ENCODE measurements at places on chromosomes 5 and 9.
A peak's percentile ranks its signal among the peaks of the same experiment; 100 is the strongest.

DNA sequence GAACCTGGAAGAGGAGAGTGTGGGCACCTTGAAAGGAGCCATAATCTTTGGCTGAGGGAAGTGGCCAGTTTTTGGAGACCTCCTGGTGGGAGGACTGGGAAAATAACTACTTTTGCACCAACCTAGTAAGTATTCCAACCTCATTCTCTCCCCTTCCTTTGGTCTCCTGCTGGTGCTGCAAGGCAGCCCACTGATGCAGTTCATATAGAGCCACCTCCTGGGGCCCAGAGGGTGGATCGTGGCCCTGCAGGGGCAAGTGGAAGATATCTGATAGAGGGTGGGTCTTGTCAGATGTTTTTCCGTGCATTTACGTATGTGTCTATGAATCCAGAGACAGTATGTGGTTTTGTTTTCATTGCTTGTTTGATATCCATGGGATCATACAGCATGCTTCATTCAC lies 172.8 kb upstream of the PITX1 start:
- DNase-seq = no peak

DNA sequence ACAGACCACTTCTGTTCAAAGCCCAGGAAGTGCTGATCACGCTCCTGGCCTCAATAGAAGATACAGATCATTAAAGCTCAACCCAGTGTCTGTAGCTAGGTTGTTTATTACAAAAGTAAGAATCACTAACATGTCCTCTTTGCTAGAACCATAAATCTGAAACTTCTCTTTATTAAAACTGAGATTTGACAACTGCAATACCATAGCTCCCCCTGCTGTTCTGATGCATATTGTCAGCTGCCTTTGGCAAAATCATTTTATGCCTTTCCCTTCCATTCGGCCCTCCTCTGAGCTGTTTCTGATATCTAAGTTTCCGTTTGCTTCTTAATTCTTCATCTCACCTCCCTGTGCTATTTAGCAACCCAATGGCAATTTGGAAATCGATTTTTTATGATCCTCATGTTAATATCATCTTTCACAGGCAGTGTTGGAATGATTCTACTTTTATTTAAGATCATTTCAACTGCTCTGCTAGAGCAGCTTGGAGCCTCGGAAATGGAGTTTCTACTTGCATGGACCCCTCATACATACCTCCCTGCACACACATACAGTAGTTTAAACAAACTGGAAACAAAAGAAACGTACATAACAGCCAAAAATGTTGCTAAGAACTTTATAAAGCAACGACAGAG lies 998.8 kb downstream of the MAT2B start:
- DNase-seq = peak; percentile 81

GRCh38 chr5:158737536-158738027 lies 362.1 kb downstream of the EBF1 start:
- no peak for DNase-seq

- DNase-seq = no peak
Measured at GRCh38 chr5:132629230-132629944, 28.6 kb upstream of the IL13 start.

GRCh38 chr9:72052122-72052521 lies 8.3 kb downstream of the C9orf57 start:
- DNase-seq = no peak

DNA sequence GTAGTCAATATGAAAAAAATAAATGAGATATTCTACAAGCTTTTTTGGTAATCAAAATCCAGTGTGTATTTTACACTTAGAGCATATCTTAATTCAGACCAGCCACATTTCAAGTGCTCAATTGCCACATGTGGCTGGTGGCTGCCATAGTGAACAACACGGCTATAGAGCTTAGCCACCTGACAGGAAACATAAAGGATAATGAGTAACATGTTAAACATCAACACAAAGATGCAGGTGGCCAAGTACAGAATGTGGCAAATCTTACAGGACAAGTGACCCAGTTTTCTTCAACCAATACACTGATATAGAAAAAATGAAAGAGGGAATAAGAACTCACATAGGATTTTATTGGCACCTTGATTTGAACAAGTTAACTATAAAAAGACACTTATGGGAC lies 61.4 kb downstream of the KIF24 start:
- DNase-seq = no peak

- DNase-seq = no peak
Measured at GRCh38 chr5:149831492-149831891, 101.4 kb downstream of the PPARGC1B start.

GRCh38 chr5:16737209-16737608 lies 120.4 kb upstream of the RETREG1 start:
- DNase-seq = no peak

DNA sequence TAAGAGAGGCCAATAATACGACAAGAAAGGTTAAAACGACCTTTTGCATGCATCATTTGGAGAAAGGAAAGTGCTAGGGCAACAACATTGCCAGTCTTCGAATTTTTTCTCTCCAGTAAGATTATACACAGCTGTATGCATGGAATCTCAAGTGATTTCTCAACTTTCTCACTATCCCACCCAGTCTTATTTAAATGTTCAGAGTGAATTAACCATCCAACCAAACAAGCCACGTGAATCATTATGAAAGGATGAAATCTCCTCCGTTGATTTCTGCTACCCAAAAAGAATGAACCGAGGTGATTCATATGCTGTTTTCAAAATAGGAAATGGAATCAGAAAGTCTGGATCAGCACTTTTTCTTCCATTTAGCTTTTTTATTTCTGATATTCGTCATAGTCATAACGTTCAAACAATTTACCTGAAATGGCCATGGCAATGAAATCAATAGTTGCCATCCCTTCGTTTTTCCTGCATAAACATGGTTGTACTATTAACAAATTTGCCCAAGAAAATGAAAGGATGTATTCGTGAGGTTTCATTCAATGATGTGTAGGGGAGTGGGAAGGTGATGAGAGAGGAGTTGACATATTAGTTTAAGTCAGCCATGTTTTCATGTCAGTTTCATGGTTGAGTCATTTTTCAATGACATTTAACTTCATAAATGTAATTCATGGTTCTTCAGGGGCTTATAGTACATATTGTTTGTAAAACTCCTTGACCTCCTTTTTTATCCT lies 170.9 kb upstream of the WWC1 start:
- DNase-seq = no peak

- no peak for DNase-seq
Measured at GRCh38 chr5:9721161-9721560, 91.0 kb upstream of the TAS2R1 start.

DNA sequence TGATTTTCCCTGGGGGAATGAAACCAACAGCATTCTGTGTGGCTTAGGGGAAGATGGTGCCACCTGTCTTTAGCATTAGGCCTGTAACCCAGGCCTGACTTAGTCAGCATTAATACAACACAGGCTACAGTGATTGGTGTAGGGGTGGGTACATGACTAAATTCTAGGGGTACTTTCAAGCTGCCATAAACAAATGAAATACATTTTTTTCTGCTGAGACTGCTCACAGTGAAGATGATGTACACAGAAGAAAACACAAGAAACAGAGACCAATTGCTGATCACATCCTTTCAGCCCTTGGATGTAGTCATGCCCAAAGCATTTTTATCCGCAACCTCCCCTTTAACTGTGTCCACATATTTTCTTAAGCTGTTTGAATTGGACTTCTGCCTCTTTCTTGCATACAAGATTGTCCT lies 527.2 kb downstream of the KCTD16 start:
- no peak for DNase-seq

DNA sequence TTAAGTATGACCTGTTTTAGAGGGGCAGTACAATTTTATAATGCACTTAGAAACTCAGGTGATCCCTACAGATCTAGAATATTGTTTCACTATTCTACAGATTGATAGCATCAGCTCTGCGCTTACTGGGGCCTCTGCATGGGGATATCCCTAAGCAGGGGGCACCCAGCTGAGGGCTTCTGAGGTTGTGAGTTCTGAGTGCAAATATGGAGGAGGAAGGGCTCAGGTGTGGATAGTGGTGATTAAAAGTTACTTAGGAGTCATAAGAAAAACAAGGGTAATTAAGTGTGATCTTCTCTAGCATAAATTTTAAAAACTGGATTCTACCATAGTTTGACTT lies 274.4 kb downstream of the EFNA5 start:
- DNase-seq = no peak

GRCh38 chr5:149273237-149273636 lies 1.6 kb downstream of the AFAP1L1 start:
- DNase-seq = no peak

GRCh38 chr9:69815313-69815712 lies 5.3 kb upstream of the CFAP95 start:
- DNase-seq = no peak

DNA sequence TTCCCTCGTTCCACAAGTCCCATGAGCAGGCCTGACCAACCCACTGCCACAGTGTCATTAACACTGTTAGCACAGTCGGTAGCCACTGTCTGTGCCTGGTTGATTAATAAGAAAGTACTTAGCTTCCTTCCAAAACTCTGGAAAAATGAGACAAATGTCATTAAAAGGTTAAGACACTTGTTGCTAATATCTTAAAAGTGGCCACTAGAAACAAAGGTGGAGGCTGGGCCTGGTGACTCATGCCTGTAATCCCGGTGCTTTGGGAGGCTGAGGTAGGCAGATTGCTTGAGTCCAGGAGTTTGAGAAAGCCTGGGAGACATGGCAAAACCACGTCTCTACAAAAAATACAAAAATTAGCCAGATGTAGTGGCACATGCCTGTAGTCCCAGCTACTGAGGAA lies 194.0 kb downstream of the PDZD2 start:
- no peak for DNase-seq

- no peak for DNase-seq
Measured at GRCh38 chr5:157459715-157460599, at the start of gene NIPAL4. Gene NIPAL4 (plus strand): TSS chr5:157460213. CDS start chr5:157460321, 108 bp downstream.

GRCh38 chr9:22522206-22522740 lies 75.6 kb downstream of the DMRTA1 start:
- no peak for DNase-seq

GRCh38 chr5:124451721-124452383 lies 294.6 kb downstream of the ZNF608 start:
- no peak for DNase-seq

- no peak for DNase-seq
Measured at GRCh38 chr5:9790276-9790675, 160.1 kb upstream of the TAS2R1 start.

GRCh38 chr9:37677435-37677834 lies 26.7 kb downstream of the FRMPD1 start:
- no peak for DNase-seq

DNA sequence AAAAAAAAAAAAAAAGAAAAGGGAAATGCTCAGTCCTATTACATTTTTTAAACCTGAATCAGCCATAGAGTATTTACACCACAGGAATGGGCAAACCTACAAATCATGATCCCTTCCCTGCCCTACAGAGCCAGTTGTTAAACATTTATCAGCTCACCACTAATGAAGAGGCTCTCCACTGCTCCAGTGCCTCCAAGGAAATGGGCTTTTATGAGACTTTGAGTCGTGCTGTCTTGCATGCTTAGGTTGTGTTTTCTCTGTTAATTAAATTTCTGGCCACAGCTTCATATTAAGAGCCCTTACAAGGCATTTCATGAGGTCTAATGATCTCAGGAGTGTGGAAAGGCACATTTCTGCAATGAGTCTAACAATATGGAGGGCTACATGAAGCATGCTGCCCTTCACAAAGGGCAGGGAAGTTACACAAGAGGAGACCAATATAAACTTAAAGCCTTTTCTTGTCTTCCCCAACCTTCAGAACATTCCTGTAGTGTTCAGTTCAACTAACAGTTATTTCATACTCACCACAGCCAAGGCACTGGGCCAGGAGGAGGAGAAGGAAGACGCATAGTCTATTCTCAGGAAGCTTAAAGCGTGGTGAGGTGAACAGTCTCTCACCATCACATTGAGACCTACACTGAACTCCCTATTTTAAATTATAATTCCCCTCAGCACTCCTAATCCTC lies 140.1 kb upstream of the ABCA1 start:
- DNase-seq = no peak

DNA sequence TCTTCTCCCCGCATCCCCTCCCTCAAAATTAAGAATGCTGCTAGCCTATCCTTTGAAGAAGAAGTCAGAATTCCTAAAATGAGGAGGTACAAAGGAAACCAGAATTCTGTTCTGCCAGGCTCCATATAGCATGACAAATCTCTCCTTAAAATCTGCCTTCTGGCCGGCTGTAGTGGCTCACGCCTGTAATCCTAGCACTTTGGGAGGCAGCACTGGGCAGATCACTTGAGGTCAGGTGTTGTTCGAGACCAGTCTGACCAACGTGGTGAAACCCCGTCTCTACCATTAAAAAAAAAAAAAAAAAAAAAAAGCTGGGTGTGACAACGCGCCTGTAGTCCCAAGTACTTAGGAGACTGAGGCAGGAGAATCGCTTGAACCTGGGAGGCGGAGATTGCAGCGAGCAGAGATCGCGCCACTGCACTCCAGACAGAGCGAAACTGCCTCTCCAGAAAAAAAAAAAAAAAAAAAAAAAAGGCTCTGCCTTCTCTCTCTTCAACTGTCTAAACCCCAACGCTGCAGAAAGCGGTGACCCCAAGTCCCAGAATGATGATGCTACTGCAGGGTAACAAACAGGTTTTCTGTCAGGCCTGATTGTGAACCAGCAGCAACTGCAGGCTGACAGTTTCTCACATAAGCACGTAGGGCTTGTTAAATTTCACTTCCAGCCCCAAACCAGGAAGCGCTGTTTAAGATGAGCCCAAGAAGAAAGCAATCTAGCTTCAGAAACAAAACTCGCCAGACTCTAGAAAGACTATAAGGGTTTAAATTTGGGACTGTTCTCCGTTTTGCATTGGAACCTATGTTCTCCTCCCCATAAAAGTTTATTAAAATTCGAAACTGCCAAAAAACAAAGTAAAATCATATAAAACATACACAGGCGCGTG lies 963 bp upstream of the CAST start:
- peak; percentile 82 for DNase-seq

GRCh38 chr9:114112778-114113584 lies 13.9 kb upstream of the KIF12 start:
- DNase-seq = no peak

GRCh38 chr5:59193616-59194319 lies 610.9 kb downstream of the RAB3C start:
- DNase-seq = no peak

DNA sequence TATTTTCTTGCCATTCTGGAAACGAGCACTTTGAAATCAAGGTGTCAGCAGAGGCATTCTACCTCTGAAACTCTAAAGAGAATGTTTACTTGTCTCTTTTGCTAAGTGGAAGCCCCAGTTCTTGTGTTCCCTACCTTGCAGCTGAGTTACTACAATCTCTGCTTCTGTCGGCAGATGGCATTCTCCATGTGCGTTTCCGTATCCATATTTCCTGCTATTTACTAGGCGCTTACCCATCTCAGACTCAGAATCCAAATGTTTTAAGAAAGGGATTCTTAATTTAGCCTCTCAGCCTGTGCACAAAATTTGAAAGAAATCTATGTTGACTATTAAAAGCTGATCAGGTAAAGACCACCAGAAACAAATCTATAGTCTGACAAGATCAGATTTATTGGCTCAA lies 221.3 kb upstream of the FTMT start:
- no peak for DNase-seq

DNA sequence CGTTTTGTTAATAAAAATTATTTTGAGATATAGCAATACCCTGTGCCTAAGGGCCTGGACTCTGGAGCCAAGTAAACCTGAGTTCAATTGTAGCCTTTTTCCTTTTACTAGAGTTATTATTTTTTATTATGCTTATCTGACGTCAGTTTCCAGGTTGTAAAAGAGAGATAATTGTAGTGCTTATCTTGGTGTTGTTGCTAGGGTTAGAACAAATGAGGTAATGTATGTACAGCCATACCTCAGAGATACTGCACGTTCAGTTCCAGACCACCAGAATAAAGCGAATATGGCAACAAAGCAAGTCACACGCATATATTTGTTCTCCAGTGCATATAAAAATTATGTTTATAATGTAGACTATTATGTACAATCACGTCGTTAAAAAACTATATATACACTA lies 215.0 kb downstream of the VPS13A start:
- DNase-seq = no peak

All from OCI-M1 (cell line).